SK-N-SH treated with all-trans-retinoic acid at 6 μM for 48 hours (cell line): ENCODE measurements at places on chromosomes 3 and 15.

- ATAC-seq, result peak; percentile 51
These were observed 790 bp downstream of the RAB5A start for GRCh38 chr3:19947549-19948225.

- ATAC-seq, result no peak
These were observed 7.6 kb downstream of the NUSAP1 start for GRCh38 chr15:41340189-41340695.

- 0 out of 3 replicates have a peak, but pooled peaks have one; percentile 15 for ATAC-seq
These were observed 48.1 kb downstream of the MAGEF1 start for GRCh38 chr3:184663756-184664155.

- ATAC-seq, result peak; percentile 87
These were observed 62.8 kb upstream of the MEX3B start for GRCh38 chr15:82108489-82109078.

GRCh38 chr3:113659101-113659541 lies 37.3 kb downstream of the USF3 start:
- no peak for ATAC-seq

- peak; percentile 95 for ATAC-seq
These were observed 371.7 kb upstream of the GBE1 start for GRCh38 chr3:82133070-82133606.

DNA sequence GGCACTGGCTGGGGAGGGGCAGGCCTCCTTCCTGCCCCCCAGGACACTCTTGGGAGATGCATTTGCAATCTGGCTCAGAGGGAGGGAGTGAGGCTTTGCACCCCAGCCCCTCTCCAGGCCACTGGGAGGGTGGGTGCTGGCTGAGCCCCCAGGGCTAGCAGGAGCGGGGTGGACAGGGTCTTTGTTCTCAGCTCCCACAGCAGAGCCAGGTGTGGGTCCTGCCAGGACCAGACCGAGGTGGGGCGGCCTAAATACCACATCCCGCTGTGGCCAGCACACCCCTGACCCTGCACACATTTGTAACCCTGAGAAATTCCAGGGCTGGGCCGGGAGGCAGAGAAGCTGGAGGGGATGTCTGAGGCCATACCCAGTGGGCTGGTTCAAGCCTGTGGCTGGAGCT lies 41.0 kb downstream of the STARD5 start:
- no peak for ATAC-seq

DNA sequence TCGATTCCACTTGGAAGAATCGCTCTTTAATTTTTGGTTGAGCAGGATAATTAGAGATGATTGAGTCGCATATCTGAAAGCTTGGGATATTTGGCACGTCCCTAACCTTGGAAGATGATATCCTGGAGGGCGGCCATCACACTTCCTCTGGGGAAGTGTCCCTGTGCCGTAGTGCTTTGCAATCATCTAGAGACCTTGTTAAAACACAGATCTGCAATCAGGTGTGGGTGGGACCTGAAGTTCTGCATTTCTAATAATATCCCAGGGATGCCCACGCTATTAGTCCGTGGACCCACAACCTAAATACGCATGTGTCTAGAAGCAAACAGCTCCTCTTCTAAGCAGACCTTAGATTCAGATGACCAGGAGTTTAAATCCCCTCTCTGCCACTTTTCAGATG lies 20.5 kb downstream of the MYO1E start:
- ATAC-seq, result no peak

- ATAC-seq, result no peak
These were observed 174.3 kb upstream of the ZBTB20 start for GRCh38 chr3:115321400-115321805.

- ATAC-seq, result peak; percentile 85
These were observed 25.9 kb downstream of the SMAD3 start for GRCh38 chr15:67091071-67091979.

DNA sequence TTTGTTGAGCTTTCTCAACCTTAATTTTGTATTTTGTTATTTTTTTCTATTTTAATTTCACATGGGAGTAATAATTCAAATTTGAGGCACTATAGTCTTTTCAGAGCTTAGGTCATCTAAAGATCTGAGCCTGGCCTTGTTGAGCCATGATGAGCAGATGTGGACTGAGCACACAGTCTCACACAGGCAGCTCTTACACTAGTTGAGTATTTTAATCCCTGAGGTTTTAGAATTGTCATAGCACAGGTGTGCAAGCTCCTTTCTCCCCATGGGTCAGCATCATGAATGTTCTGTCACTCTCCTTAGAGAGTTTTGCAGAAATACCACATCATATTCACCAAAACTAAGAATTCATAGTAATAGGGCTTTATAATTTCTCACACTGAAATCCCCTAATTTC lies 4.9 kb downstream of the ZBTB38 start:
- no peak for ATAC-seq

- ATAC-seq, result no peak
These were observed 4.0 kb upstream of the LMCD1 start for GRCh38 chr3:8497582-8497981.
